CD4-positive, alpha-beta T cell treated with Interferon gamma for 1 hour (primary cell): ENCODE measurements at places on chromosomes 11 and 22.

- no peak for DNase-seq
Measured at GRCh38 chr11:44029977-44030911, 17.5 kb upstream of the ACCSL start.

- DNase-seq = no peak
Measured at GRCh38 chr22:21599053-21599893, 30.5 kb downstream of the YDJC start.

DNA sequence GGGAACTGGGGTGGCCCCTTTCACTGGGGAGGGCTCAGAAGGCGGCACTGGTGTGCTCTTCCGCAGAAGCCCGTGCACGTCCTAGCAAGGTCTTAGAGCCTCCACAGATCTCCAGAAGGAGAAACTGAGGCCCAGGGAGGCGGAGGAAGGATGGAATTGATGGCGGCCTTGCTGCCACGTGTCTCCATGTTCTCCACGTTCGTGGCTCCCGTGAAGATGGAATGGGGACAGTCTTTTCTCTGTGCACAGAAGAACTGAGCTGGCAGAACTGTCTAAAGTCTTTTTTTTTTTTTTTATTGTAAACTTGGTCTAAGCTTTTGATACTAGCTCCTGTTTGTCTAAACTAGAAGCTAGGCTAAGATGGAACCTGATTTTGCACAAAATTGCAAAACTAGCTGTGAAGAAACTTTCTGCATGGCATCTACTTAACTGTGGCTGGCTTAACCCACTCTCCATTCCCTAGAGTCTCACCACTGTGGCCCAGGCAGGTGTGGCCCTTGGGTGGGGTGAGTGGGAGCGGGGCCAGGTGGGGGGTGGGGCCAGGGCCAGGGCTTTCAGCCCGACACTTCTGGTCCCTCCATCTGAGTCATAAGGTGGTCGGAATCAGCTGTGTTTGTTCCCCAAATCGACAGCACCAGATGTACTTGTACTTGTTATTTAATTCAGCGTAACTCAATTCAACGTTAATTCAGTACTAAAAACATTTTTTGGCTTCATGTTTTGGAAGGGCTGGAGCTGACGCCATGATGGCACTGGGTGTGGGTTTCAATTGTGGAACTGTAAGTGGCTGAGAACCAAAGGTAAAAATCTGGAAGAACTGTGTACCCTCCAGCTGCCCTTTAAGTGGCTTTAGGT lies 120.7 kb downstream of the MPPED1 start:
- no peak for DNase-seq

GRCh38 chr11:34757026-34757451 lies 136.1 kb downstream of the EHF start:
- no peak for DNase-seq

GRCh38 chr22:49297871-49298721 lies 529.6 kb downstream of the BRD1 start:
- no peak for DNase-seq

GRCh38 chr22:37300551-37301017 lies 18.3 kb downstream of the CYTH4 start:
- peak; percentile 31 for DNase-seq

DNA sequence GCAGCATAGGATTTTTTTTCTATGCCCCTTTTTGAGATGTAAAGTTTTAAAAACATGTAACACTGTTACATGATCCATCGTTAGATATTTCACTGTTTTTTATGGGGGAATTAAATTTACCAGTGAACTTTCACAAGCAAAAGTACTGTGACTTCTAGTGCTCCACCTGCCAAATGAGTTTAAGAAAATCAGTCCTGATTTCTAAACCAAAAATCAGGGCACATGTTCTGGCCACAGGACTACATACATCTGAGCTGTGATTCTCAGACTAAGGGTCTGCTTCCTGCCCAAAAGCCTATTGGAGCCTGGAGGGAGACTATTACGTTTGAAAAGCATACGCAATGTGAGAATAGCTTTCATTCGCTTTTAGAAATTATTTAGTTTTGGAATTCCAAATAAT lies 22.5 kb downstream of the TMPRSS13 start:
- no peak for DNase-seq

DNA sequence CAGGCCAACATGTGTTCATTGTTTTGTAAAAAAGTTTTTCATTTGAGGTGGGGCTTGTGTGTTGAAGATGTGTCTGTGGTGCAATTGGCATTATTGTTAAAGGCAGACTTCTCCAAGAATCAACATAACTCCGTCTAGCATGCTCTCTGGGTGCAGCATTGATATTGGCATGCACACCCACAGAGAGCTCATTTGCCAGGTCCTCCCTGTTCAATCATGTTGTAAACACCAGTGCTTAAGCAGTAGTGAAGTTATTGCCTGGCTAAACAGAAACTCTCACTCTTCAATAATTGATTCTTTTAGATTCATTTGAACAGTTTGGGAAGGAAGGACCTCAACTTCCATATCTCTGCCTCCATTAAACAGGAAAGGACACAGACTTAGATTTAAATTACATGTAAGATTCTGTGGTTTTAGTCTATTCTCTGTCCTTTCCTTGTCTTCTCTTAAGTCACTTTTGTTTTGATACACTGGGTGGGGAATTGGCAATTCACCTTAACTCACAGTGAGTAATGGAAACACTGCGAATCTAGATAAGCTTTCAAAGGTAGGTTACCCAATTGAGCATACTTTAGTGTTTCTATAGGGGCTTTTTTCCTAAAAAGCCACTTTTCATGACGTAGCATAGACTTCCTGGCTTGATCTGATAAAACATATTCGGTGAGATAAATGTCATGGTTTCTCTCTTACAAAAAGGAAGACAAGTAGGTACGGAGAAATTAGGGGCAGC lies 30.8 kb upstream of the EXPH5 start:
- no peak for DNase-seq

GRCh38 chr11:96228473-96228891 lies 114.5 kb downstream of the MAML2 start:
- DNase-seq = no peak

- no peak for DNase-seq
Measured at GRCh38 chr11:6472934-6473333, 807 bp downstream of the TRIM3 start.

DNA sequence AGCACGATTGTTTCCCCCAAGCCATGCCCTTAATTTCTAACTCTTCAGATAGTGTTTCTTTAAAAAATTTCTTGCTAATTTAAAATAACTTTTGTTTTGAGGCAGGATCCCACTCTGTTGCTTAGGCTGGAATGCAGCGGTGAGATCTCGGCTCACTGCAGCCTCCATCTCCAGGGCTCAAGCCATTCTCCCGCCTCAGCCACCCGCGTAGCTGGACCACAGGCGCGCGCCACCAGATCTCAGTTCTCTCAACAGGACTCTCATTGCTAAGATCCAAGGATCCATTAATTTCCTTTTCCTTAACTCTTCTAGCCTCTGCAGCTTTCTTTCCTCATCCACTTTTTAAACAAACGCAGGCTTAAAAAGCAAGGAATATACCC lies 327 bp upstream of the MED17 start:
- no peak for DNase-seq

DNA sequence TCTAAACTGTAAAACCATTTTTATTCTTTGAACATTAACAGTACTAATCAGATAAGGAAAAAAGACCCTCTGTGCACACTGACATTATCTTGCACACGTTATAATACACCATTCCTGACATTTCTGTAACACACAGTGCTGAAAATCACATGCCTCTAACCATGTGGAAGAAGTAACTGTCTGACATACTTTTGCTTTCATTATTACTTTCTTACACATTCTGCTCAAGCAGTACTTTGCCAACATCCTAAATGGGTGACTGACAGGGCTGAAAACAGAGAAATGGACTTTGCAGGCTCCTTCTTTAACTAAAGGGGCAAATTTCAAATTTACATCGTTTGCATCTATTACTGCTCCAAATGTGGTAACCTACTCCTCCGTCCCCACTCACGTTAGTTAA lies 22.8 kb upstream of the TP53AIP1 start:
- DNase-seq = no peak

GRCh38 chr22:21866833-21867527 lies 465 bp downstream of the MAPK1 start:
- no peak for DNase-seq

- DNase-seq = no peak
Measured at GRCh38 chr11:782264-783174, 5.2 kb upstream of the GATD1 start.

DNA sequence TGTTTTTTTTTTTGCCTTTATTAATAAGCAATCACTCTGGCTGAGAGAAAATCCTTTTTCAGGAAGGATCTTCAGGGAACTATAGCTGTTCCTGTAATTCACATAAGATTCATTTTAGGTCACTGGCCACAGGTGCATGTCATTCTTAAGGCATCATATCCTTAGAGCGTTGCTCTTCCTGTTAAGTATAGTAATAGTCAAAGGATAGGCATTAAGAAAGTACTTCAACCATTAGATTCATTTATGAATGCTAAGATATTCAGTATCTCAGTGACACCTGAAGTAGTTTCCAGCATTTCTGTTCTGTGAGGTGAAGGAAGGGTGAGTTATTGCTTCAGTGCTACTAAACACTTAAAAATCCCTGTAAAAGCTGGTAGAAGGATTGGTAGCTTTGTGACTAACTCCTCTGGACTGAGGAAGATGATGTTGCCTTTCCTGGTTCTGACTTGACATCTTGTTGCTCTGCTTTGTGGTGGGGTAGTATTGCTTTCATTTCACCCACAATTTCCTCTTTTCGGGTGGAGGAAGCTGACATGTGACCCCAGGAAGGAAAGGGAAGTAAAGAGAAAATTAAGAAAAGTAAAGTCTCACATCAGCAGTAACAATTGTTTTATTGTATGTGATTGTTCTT lies 34.7 kb downstream of the RNF169 start:
- peak; percentile 13 for DNase-seq
